Smooth muscle cell of the umbilical artery (primary cell): ENCODE measurements at places on chromosomes 5 and 9. TPM values are rescaled to one million over a fixed set of nuclear protein-coding genes. Genes with fewer than 3 reads are reported as not detected.

Gene SLC36A2
- not detected in 2 replicates for total RNA-seq

Gene TPPP
- total RNA-seq, result 0.30 and 0.37 TPM in 2 replicates

Gene KIF4B
- 0.09 TPM in 1 of 2 replicates, not detected in the other for total RNA-seq

Gene PCDHB2
- total RNA-seq, result 0.59 and 0.74 TPM in 2 replicates

Gene FBLL1
- 0.30 and 1.1 TPM in 2 replicates for total RNA-seq

Gene EQTN
- not detected in 2 replicates for total RNA-seq

Gene DRD1
- under 0.01 TPM in 1 of 2 replicates, not detected in the other for total RNA-seq

Gene RASEF
- 0.28 and 0.59 TPM in 2 replicates for total RNA-seq

Gene SLCO6A1
- not detected in 2 replicates for total RNA-seq

Gene CARTPT
- total RNA-seq, result not detected in 2 replicates

Gene PIP5K1B
- under 0.01 and 0.14 TPM in 2 replicates for total RNA-seq

Gene ALDH1B1
- total RNA-seq, result 39.5 and 62.5 TPM in 2 replicates

Gene MCC
- total RNA-seq, result 58.4 and 95.9 TPM in 2 replicates

Gene UNC13B
- total RNA-seq, result 43.7 and 64.1 TPM in 2 replicates

Gene GEMIN5
- 14.0 and 26.5 TPM in 2 replicates for total RNA-seq

Gene FTMT
- total RNA-seq, result not detected in 2 replicates
